ENCODE measurements at places on chromosomes 2 and 18. TPM values are rescaled to one million over a fixed set of nuclear protein-coding genes. Genes with fewer than 3 reads are reported as not detected.

DNA sequence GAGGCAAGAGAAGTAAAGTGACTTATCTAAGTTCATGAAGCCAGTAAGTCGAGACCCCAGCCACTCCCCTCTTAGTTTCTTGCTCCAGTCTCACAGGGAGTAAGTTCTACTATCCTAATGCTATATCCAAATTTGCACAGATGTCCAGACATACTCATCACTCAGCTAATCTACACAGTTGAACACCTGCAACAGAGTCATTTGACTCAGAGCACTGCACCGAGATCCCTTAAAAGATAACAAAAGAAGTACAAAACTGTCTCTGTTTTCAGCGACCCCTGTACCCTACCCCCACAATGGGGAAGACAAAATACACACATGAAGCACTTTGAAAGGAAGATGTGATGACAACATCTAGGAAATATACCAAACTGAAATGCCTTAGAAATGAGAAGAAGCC, 22.6 kb upstream of the CCDC141 start:
- ATAC-seq: no peak

The SRD5A2 gene
- not detected for total RNA-seq

DNA sequence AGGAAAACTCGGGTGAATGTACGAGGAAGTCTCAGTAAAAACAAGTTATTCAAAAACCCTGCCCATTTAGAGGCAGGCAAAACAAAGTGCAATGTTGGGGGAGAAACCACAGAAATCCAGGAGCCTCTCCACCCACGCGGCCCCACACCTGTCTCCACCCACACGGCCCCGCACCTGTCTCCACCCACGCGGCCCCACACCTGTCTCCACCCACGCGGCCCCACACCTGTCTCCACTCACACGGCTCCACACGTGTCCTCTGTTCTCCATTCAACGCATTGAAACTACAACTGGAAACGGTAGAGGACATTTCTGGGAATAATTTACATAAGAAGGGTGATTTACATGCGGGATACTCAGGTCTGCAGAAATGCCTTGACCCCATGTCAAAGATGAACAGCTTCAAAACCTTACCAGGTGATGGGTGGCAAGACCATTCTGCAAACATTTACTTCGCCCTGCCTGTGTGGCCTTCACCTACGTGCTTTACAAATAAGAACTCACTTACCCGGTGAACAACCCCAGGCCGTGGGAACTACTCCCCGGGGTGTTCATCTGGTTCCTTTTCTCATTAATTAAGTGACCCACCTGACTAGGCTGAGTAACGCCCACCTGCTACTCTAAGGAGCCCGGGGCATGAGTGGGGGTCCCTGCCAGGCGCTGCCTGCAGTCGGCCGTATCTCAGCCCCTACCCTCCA, 100.4 kb downstream of the EIPR1 start:
- ATAC-seq: no peak

DNA sequence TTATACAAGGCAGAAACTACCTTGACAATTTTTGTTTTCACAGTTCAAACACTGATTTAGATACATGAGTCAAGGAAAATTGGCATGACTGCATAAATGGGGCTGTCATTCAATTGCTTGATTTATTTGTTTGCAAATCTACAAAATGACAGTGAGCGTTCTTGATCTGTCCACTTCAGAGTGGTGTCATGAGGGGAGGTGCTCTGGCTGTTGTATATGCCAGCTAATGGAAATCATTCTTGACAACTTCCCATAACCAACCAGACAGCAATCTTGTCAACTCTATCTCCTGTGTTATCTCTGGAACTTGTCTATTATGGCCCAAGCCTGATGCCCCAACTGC, 120.6 kb upstream of the UGP2 start:
- ATAC-seq: no peak

The ACKR3 gene
- 0.86 TPM for total RNA-seq

DNA sequence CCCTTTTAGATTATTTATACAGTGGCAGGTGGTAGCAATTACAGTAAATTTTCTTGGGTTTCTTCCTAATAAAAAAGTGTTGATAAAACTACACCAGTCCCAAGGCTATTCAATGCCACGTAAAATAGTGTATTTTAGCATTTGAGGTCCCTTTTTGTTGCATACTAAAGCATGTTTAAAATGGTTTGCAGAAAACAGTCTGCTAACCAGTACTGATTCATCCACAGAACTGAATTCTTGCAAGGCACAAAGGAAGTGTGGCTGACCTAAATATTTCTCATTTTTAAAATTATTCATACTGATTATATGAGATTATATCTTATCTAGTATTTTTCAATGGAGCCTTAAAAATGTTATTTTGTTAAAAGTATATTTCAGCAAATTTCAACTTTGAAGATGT, 98.1 kb downstream of the SMAD2 start:
- ATAC-seq: no peak

The CD207 gene
- not detected for total RNA-seq

DNA sequence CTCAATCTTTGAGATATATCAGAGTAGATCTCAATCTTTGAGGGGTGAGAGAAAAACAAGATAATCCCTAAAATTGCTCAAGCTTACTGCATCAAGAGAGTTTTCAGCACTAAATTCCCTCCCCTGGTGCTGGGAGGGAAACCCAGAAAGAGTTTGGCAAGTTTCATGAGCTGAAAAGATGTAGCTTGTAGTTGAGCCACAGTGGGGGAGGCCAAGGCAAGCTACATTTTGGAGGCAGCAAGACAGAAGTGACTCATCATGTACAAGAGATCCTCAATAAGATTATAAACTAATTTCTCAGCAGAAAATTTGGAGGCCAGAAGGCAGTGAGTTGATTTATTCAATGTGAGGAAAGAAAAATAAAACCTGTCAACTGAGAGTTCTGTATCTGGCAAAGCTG, 308.2 kb downstream of the PIEZO2 start:
- ATAC-seq: no peak

DNA sequence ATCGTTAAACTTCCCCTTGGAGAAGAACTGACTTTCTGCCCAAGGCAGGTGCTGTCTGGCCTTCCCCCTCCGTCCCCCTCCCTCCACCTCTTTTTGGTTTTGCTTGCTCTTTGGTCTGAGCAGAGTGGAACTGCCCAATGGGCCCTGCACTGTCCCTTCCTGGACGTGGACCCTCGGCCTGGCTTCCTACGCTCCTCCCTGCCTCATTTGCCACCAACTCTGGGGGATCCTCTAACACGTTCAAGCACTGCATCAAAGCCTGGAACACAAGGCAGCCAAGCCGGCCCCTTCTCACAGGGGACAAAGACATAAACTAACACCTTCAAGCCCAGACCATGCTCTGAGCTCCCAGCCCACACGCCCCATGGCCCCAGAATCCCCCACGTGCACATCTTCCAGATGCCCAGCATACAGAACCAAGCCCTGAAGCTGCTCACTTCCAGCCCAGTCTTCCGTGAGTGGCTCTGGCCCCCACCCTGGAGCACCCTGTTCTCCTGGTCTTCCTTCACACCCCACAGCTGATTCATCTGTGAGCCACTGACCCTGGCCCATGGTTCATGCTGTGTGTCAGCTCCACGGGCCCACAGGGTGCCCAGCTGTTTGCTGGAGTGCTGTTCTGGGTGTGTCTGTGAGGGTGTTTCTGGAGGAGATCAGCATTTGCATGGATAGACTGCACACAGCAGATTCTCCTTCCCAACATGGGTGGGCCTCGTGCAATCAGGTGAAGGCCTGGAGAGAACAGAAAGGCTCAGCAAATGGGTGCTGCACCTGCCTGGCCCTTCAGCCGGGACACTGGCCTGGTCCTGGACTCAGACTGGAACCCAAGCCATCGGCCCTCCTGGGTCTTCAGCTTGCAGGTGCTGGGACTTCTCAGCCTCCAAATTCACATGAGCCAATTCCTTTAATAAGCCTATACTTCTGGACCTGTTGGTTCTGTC, 247.1 kb upstream of the SALL3 start:
- ATAC-seq: no peak

- no peak for ATAC-seq
Observed at GRCh38 chr2:80073134-80073561, 231.4 kb downstream of the LRRTM1 start.

DNA sequence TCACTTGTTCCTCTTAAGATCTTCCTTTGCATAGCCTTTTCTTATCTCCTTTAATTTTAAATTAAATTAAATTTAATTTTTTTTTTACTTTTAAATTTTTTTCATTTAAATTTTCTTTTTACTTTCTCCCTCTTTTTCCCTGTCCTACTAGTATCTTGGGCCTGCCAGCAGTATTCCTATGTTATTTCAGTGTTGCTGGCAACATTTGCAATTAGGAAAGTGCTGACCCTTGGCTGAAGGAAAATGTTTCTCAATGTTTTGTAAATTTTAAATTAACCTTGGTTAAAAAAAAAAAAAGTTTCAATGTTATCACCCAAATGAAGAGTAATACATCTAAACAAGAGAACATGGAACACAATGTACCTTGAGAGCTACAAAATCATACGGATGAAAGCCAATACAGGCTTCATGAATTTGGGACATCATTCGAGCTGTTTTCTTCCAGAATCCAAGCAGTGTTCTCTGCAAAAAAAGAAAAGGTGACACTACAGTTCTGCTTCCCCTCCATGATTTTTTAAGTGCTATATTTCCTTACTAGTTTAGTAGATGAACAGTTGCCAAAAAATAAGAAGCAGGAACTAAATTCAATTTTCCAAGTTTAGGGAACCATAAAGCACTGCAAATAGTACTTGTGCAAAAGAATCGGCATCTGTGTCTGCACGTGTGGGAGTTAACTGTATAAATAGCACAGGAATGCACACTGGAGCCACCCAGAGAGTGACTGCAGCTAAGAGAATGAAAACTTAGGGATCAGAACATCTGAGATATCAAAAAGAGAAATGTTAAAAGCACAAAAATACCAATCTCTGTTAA, 55.8 kb downstream of the ICA1L start:
- no peak for ATAC-seq

DNA sequence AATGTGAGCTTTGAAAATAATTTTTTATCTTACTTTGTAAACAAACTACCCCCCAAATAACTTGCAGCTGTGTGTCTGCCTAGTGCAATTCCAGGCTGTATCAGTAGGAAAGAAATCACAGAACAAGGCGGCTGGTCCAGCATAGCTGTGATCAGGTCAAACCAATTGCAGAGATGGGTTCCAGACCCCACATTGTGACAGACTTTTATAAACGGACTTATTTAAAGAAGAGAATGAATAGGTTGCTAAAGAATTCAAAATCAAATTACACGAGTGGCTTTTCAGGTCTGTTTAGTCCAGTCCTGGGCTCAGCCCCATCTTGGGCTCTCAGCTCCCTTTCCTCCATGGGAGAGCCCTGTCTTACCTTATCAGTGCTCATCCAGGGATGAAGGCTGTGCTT, 11.1 kb downstream of the BMP10 start:
- ATAC-seq: no peak

GRCh38 chr18:61820882-61821281, 71.9 kb downstream of the RNF152 start:
- no peak for ATAC-seq

DNA sequence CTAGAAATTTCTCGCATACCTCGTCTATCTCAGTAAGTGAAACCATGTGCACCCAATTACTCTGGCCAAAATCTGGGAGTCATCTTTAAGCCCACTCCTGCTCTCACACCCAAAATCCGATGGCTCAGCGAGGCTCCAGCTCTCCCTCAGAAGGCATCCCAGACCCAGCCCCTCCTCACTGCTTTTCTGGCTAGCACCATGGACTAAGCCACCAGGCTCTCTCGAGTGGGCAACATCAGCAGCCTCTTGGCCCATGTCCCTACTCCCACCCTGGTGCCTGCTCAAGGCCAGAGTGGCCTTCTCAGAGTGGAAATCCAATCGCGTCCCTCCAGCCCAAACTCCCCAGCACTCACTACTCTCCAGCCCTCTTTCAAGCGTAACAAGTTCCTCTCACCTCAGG, 27.2 kb downstream of the TNS1 start:
- ATAC-seq: no peak

DNA sequence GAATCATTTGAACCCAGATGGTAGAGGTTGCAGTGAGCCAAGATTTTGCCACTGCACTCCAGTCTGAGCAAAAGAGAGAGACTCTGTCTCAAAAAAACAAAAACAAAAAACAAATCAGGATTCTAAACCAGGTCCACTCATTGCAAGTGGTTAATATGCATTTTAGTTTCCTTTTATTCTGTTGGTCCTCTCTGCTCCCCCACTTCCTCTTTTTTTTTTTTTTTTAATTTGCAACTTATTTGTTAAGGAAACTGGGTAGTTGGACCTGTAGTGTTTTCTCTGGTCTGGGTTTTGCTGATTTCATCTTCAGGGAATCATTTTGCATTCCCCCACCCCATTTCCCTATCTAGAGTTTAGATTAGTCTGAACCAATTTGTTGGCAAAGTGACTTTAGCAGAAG, 14.0 kb downstream of the FER1L5 start:
- no peak for ATAC-seq

DNA sequence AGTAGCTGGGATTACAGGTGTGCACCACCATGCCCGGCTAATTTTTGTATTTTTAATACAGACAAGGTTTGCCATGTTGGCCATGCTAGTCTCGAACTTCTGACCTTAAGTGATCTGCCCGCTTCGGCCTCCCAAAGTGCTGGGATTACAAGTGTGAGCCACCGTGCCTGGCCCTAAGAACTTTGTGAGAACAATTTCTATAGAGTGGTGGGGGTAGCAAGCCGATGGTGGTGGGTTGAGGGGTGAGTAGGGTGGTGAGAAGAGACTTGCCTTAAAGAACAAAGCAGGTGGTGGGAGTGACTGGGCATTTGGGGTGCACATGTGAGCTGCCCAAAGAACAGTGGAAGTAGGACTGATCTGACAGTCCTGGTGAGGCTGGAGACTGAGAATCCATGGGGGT, 76.0 kb upstream of the ASB18 start:
- no peak for ATAC-seq

- ATAC-seq: no peak
Observed at GRCh38 chr2:228629251-228629650, 447.8 kb upstream of the SPHKAP start.

GRCh38 chr2:237540823-237541222, 25.6 kb upstream of the PRLH start:
- ATAC-seq: no peak

DNA sequence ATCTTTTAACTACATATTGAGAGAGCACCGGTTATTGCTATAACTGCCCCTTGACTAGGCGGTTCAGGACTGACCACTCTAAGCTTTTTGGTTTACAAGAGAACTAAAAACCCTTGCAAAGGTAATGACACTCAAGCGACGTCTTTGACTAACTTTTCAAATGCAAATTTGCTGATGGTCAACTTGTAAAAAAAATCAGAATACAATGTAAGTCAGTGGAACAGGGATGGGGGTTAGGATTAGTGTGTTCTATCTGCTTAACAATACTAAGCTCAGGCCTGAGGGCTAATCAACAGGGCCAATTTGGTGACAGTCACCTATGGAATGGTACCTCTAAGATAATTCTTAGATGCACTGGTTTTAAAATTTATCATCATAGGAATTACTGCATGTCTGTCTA, 57.1 kb downstream of the ZAP70 start:
- no peak for ATAC-seq

DNA sequence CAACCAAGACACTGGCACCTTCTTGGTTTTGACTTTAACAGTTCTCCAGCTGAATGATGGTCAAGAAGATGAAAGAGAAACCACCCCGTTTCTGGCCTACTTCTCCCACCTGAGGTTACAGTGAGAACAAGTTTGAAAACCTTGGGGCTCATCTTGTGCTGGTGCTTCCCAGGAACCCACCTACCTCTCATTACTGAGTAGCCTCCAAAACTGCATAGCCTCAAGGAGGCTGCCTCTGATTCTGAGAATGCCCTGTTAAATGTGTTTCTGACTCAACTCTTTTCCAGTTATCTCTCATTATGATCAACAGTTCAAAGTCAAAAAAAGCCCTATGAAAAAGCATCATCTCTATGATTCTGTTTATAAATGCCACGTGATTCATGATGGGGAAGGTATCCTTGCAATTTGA, 121.9 kb downstream of the CACNB4 start:
- ATAC-seq: peak; percentile 88

- no peak for ATAC-seq
Observed at GRCh38 chr2:11096591-11096990, 58.7 kb upstream of the SLC66A3 start.

GRCh38 chr2:43174368-43174916, 52.0 kb downstream of the ZFP36L2 start:
- ATAC-seq: peak; percentile 79
